ENCODE measurements at places on chromosomes 12 and 14.
A peak's percentile ranks its signal among the peaks of the same experiment; 100 is the strongest.

- DNase-seq: no peak
These were observed 117.3 kb downstream of the BTG1 start for GRCh38 chr12:92028441-92028709.

- DNase-seq: no peak
These were observed 29.2 kb downstream of the ATF7 start for GRCh38 chr12:53596920-53597363.

DNA sequence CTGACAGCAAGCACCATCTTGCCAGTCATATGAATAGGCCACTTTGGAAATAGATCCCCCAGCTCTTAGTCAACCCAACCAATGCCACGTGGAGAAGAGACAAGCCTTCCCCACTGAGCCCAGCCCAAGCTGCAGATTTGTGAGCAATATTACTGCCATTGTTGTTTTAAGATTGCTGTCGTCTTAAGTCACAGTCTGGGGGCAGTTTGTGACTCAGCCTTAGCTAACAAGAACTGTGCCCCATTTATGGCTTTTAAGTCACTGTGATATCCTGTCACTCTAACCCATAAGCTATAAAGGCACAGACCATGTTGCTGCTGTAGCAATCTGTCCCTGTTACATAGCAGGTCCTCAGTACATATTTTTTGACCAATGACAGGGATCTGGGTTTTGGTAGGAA, 464.2 kb downstream of the MED13L start:
- DNase-seq: no peak

DNA sequence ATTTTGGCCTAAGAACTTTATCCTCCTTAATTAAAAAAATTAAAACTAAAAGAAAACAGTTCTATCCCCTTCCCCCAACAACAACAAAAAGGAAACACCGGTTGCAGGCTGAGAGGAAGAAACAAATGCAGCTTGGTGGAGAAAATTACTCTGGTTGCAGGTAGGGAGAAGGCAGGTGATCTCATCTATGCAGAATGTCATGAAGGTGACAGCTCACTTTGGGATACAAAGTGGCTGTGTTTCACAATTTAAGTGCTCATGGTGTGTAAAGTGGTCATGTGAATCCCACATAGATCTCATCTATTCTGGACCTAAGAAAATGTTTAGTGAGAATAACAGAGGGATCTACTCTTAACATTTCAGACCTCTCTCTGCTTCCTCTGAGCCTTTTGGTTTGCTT, 219.7 kb upstream of the PKP2 start:
- peak; percentile 42 for DNase-seq

GRCh38 chr12:100675432-100675831, 101.9 kb downstream of the GAS2L3 start:
- DNase-seq: peak; percentile 91

- DNase-seq: peak; percentile 47
These were observed 30.4 kb downstream of the NUAK1 start for GRCh38 chr12:106108185-106108835.

DNA sequence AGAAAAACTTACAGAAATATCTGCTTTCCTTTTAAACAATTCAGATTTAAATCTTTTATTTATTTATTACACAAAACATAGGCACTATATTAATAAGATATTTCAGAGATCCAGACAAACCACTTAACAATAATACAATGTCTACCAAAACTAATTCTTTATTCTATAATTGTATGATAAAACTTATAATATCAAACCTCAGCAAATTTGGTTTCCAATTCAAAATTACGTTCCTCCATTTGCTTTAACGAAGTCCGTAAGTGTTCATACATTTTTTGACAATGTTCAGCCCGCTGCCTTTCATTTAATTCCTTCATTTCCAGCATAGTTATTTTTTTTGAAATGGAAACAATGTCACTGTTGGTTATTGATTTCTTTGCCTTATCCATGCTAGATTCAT, 48.3 kb downstream of the CEP290 start:
- DNase-seq: no peak

DNA sequence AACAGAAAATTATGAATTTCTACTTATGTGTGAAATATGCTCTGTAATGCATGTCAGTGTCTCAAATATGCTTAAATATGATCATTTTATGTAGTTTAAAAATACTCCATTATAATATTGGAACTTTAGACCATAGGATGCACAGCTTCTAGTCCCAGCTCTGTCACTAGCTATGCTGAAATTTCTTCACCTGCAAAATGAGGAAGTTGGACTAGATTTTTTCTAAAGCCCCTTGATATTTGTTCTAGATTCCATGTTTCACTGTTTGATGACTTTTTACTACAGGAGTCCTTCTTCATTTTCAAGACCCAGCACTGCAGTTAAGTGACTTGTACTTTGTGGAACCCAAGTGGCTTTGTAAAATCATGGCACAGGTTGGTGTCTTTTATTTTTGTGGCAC, 90.1 kb downstream of the LRRK2 start:
- DNase-seq: no peak

All from kidney tubule cell (primary cell).